ENCODE measurements at places on chromosomes 13 and 19.

DNA sequence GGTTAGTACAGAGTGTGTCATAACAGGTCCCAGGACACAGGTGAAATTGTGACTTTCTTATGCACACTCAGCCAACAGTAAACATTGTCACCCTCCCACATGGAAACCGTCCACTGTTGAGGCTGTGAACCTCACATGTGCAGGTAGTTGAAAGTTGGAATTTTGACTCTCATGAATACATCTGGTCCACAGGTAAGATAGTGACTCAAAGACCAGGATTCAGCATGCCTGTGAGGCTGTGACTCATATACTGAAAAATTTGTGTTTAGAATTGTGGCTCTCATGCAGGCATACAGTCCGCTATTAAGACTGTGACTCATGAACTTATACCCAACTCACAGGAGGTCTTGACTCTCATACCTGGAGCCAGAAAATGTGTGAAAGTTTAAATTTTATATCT is 67.8 kb downstream of the ZNF728 start:
- DNase-seq, result no peak

GRCh38 chr13:68697551-68697950 is 1410.1 kb upstream of the ATXN8OS start:
- no peak for DNase-seq

DNA sequence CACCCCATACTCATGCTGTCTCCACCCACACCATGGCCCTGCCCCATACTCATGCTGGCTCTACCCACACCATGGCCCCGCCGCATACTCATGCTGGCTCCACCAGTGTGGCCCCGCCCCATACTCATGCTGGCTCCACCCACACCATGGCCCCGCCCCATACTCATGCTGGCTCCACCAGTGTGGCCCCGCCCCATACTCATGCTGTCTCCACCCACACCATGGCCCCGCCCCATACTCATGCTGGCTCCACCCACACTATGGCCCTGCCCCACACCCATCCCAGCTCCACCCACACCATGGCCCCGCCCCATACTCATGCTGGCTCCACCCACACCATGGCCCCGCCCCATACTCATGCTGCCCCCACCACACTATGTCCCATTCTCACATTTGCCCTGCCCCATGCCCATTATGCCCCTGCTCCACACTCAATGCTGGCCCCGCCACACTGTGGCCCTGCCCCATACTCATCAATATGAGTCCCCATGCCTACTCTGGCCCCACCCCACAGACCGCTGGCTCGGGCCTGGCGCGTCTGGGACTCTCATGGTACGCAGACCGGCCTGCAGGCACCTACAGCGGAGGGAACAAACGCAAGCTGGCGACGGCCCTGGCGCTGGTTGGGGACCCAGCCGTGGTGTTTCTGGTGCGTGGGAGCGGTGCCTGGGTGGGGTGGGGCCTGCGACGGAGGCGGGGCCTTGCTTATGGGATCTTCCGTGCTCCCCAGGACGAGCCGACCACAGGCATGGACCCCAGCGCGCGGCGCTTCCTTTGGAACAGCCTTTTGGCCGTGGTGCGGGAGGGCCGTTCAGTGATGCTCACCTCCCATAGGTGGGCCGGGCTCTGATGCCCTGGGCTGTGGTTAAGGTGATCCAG is 3.7 kb upstream of the ARHGAP45 start:
- DNase-seq, result peak; percentile 11

DNA sequence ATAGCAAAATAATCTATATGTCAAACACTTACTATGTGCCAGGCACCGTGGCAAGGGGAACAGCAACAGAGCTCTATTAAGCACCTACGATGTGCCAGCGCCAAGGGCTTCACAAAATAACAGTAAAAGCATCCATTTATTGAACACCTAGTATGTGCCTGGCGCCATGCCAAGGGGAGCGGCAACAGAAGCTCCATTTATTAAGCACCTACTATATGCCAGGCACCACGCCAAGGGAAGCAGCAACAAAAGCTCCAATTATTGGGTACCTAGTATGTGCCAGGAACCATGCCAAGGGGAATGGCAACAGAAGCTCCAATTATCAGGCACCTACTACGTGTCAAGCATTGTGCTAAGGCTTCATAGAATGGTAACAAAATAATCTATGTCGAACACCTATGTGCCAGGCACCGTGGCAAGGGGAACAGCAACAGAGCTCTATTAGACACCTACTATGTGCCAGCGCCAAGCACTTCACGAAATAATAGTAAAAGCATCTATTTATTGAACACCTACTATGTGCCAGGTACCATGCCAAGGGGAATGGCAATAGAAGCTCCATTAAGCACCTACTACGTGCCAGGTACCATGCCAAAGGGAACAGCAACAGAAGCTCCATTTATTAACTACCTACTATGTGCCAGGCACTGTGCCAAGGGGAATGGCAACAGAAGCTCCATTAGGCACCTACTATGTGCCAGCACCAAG is 107.7 kb downstream of the PTPRS start:
- no peak for DNase-seq

DNA sequence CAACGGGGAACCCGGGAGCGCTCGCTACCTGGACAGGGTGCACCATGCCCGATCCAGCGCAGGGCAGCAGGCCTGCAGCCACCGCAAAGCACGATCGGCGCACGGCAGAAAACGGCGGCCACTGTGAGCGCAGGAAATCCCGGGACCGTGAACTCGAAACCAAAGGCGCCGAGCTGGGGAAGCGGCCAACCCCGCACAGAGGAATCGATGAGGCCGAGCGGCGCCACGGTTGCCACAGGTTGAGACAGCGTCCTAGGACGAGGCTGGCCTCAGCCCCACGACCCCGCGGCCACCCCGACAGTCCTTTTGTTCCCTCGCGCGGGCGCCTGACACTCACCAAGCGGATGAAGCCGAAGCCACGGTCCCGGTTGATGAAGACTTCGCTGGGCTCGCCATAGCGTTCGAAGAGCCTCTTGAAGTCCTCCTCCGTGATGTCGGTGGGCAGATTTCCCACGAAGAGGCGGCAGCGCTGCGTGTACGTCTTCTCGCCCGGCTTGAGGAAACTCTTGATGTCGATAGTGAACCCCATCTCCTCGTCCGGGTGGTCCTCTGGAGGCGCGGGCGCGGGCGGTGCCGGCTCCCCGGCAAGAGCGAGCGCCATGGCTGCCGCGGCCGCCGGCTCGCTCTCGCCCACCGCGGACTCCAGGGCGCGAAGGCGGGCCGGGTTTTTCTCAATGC is 557 bp downstream of the PSPC1 start:
- no peak for DNase-seq

DNA sequence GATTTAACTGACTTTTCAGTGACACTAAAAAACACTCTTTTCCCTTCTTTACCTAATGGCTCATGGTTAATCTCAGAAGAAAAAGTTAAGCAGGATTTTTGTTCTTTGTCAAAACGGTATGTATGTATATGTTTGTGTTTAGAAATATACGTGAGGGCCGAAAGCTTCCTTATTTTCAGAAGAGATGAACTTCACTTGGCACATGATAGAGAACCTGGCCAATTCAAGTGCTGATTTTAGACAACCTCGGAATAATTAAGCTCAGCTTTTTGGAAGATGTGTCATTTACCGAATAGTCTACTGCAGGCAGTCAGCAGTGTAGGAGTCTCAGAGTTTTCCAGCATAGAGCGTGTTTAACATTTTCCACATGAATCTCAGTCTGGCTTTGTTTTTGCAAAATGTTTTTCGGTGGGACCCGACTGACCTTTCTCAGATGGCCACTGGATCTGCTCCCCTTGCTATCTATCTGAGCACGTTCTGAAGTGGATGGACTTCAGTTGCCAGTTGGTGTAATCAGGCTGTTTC is 4.6 kb downstream of the RNASEH2B start:
- no peak for DNase-seq

DNA sequence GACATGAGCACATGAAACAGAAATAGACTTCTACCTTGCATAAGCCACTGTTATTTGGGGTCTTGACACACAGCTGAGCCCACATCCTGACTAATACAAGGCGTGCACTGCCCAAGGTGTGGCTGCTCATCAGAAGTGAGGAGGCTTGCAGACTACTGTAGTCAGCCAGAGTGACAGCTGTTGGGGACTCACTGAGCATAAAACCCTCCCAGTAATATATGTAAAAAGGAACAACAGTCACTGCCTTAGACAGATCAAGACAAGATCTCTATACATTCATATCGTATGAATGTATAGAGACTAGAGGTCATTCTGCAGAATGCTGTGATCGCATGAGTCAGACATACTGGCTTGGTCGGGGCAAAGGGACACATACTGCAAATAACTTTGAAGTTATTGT is 4.1 kb upstream of the C1QTNF9B start:
- no peak for DNase-seq

- DNase-seq, result no peak
Observed at GRCh38 chr13:75906315-75906714, 270.2 kb downstream of the LMO7 start.

DNA sequence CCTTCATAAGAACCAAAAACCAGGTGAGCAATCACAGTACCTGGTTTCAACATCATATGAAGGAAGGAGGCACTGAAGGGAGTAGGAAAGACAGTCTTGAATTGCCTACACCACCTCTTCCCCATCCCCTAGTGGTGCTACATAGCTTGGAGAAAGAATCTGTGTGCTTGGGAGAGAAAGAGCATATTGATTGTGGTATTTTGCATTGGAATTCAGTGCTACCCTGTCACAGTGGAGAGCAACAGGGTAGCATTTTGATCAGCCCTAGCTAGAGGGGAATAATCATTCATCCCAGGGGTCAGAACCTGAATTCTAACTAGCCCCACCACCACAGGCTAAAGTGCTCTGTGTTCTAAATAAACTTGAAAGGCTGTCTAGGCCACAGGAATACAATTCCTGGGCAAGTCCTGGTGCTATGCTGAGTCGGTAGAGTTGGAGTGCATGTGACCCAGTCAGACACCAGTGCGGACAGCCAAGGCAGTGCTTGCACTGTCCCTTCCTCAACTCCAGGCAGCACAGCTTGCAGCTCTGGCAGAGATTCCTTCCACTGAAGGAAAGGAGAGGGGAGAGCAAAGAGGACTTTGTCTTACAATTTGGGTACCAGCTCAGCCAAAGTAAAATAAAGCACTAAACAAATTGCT is 158.7 kb downstream of the VWA8 start:
- no peak for DNase-seq

GRCh38 chr13:40221460-40222201 is 444.8 kb downstream of the FOXO1 start:
- no peak for DNase-seq
